ENCODE measurements at places on chromosomes 12 and 14.

DNA sequence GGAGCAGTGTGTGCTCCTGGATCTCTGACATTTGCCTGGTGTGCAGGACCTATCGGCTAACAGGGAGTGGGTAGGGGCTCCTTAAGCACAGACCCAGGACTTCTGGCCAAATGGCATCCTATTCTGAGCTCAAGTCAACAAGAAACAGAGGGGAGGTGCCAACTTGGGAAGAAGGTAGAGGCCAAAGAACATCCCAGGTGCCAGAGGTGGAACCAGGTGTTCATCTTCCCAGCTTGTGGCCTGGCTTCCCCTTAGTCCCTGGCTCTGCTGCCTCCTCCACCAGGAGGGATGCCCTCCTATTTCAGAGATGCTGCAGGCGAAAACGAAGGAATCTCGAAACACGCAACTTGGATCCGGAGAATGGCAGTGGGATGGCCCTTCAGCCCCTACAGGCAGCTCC lies 6.2 kb downstream of the SLC39A5 start:
- no peak for DNase-seq

GRCh38 chr14:93245764-93246420 lies 38.8 kb downstream of the UBR7 start:
- no peak for DNase-seq

DNA sequence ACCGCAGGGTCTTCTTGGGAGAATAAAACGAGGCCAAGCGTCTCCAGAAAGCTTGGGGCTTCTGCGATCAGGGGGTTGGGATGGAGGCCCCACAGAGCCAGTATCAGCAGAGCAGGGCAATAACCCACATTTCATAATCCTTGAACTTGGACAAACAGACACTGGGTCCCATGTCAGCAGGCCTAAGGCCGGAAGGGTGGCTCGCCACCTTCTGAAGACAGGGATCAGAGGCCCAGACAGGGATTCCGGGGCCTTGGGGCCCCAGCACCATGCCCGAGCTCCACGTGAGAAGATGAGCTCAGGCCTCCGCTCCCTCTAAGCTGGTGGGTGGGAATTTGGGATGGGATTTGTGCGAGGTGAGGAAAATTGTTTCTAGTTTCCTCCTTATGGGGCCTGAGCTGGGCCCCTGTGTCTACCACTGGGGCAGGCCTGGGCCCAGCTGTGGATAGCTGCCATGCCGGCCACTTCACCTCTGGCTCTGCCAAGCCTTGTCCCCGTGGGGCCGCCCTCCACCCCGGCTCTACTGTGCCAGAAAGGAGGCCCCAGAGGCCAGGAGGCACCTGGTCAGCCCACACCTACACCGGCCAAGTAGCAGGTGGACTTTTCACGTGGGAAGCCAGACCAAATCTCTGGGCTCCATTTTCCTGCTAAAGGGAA lies 67.2 kb upstream of the DLK1 start:
- no peak for DNase-seq

DNA sequence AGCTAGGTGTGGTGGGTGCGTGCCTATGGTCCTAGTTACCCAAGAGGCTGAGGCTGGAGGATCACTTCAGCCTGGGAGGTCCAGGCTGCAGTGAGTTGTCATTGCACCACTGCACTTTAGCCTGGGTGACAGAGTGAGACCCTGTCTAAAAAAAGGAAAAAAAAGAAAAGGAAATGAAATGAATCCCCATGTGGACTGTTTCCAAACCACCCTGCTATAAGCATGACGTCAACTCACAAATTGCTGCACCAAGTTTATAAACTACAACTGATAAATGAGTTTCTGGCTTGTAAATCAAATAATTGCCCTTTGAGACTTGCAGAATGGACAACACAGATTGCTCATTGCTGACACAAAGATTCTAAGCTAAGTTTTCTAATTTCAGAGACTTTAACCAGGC lies 51.0 kb upstream of the STK38L start:
- no peak for DNase-seq

- DNase-seq: no peak
Observed at GRCh38 chr12:46387670-46388069, 15.1 kb upstream of the SLC38A2 start.

DNA sequence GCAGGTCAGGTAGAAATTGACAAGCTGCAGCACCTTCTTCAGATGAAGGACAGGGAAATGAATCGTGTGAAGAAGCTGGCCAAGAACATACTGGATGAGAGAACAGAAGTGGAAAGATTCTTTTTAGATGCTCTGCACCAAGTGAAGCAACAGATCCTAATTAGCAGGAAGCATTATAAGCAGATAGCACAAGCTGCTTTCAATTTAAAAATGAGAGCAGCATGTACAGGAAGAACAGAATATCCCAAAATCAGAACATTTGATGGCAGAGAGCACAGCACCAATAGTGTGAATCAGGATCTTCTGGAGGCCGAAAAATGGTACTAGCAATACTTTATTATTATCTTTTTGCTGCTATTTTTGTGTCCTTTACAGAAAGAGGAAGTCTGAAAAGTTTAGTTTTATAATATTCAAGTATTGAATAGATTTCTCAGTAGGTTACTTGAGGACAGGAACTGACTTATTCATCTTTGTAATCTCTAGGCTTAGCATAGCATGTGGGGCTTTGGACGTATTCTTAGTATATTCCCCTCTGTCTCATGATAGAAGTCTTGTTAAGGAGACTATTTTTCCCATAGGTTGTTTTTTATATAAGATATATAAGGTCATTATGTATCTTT lies 30.8 kb downstream of the BBOF1 start:
- DNase-seq: no peak

- no peak for DNase-seq
Observed at GRCh38 chr12:66191547-66192126, 2.6 kb downstream of the IRAK3 start.

- DNase-seq: no peak
Observed at GRCh38 chr14:99199846-99200653, 71.9 kb downstream of the BCL11B start.

DNA sequence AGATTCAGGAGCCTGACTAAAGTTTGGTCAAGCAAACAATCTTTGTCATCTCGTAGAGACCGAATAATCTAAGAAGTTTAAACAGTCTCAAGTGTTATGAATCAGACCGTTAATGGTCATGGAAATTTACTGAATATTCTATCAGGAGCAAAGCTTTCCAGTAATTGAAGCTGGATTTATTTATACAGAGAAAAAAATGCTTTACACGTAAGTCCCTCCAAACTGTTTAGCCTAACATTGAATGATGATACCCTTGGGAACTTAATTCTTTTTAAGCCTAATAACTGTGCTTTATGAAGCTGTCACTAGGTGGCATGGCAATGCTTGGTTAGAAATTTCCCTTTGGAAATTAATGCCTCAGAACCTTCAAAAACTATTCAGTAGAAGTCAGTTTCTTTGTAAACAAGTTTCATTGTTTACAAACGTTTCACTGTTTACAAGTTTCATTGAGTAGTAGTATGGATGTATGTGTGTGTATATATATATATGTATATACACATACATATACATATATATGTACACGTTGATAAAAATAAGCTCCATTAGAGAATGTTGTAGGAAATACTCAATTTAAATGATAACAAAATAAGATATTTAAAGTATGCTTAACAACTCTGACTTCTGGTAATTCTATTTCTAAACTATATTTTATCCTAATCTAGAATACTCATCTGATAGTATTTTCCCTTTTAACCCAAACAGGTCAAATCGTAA lies 32.1 kb downstream of the DEPDC4 start:
- no peak for DNase-seq

- DNase-seq: no peak
Observed at GRCh38 chr12:15546102-15546701, 223.9 kb downstream of the PTPRO start.

DNA sequence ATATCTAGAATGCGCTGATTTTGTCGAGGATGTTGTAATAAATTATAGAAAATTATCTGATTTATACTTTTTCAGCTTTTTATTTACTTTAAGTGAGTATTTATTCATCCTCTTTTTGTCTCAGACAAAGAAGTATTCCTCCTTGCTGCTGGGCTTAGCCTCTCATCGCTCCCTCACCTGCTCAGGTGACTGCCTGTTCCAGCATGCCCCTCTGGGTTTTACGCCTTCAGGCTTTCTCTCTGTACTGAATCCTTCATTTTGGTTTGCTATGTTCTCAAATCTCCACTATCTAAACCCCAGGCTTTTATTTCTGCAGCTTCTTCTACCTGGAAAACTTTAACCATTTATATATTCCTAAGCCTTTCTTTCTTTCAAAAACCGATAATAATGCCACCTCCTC lies 1650.9 kb upstream of the SEL1L start:
- no peak for DNase-seq

DNA sequence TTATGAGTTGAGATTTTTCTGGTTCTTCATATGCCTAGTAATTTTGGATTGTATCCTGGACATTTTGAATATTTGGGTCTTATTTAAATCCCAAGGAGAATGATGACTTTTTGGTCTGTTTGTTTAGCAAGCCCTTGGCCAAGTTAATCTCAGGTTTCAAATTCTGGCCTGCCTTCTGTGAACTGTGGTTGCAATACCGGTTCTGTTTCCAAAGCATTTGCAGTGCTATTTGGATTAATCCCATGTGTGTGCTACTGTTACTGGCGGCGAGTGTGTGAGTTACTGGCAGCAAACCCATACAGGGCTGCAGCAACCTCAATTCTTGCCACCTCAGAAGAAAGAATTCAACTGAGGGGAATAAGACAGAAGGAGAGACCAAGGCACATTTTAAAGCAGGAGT lies 51.1 kb downstream of the TMEM260 start:
- DNase-seq: no peak

DNA sequence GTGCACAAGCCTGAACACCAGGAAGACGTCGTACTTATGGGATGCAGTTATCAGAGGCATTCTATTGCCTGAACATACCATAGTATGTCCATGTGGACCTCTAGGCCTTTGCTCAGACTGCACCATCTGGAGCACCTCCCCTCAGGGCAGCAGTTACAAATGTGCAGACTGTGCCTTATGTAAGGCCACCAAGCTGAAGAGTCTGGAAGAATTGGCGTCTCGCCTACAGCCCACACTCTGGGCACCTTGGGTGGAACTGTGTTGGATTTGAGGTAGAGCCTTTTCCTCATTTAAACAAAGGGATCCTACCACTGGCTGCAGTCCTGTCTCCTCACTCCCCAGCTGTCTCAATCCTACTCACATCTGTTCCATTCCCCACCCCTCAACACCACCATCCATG lies 204.3 kb upstream of the FRMD6 start:
- DNase-seq: no peak

DNA sequence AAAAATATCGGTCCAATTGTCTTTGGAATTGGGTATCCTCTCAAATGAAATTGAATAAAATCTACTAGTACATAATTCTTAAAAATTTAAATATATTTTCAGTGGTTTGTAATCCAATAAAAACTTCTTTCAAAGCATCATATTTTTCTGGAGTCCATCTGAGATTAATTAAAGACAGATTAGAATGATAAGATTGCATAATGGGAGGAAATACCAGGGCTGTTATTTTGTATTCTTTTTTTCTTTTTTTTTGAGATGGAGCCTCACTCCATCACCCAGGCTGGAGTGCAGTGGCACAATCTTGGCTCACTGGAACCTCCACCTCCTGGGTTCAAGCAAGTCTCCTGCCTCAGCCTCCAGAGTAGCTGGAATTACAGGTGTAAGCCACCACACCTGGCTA lies 103.8 kb downstream of the TMTC3 start:
- DNase-seq: no peak

Data from stimulated activated CD4-positive, alpha-beta T cell treated with anti-CD3 and anti-CD28 coated beads, Interleukin-1b, Interleukin-23, amount 100 ng/mL, for 1 hour (primary cell).